ENCODE measurements at places on chromosomes 13 and 19.

DNA sequence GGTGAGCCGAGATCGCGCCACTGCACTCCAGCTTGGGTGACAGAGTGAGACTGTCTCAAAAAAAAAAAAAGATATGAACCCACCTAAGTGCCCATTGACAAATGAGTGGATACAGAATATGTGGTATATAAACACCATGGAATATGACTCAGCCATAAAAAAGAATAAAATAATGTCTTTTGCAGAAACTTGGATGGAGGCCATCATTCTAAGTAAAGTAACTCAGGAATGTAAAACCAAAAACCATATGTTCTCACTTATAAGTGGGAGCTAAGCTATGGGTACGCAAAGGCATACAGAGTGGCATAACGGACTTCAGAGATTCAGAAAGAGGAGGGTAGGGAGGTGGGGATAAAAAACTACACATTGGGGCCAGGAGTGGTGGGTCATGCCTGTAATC, 29.5 kb downstream of the PLA2G4C start:
- no peak for DNase-seq

GRCh38 chr13:37407156-37407555, 191.4 kb downstream of the POSTN start:
- no peak for DNase-seq

DNA sequence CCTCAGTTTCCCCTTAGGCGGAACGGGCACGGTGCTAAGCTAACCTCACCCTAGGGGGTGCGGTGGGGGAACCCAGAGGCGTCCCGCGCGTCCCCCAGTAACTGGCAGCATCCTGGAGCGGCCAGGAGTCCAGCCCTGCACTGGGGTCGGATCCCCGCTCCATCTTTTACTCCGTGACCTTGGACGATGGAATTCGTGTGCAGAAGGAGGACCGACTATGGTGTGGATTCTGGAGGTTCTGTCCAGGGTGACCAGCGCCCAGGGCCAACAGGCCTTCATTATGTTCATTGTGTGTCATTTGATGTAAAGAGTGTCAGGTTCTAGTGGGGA, 630 bp downstream of the SPPL2B start:
- DNase-seq, result no peak

GRCh38 chr19:24033963-24034342, 53.0 kb upstream of the ZNF254 start:
- peak; percentile 13 for DNase-seq

GRCh38 chr13:24396821-24397220, 87.4 kb downstream of the C1QTNF9 start:
- no peak for DNase-seq

GRCh38 chr19:12669270-12670158, 2.9 kb downstream of the WDR83 start:
- peak; percentile 65 for DNase-seq

- no peak for DNase-seq
Observed at GRCh38 chr13:83752141-83752540, 130.1 kb downstream of the SLITRK1 start.

DNA sequence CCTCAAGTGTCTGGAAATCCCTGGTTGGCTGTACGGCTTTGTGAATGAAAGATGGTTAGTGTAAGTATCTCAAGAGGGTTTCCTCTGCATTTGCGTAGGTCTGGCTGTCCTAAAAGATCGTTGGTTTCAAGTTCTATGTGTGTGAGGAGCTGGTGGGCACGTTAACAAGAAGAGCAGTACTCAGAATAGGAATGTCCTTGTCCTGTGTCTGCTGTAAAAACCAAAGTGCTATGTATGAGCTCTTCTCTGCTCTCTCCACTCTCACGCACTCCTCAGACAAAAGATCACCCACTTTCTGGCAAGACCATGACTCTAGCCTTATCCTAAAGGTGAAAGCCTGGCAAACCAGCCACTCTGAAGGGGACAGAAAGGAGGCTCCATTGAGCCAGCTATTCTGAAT, 39.1 kb downstream of the USP12 start:
- DNase-seq, result no peak

- no peak for DNase-seq
Observed at GRCh38 chr19:3474010-3474409, 6.3 kb downstream of the SMIM24 start.

GRCh38 chr13:22800526-22801401, 380.0 kb upstream of the SGCG start:
- no peak for DNase-seq

DNA sequence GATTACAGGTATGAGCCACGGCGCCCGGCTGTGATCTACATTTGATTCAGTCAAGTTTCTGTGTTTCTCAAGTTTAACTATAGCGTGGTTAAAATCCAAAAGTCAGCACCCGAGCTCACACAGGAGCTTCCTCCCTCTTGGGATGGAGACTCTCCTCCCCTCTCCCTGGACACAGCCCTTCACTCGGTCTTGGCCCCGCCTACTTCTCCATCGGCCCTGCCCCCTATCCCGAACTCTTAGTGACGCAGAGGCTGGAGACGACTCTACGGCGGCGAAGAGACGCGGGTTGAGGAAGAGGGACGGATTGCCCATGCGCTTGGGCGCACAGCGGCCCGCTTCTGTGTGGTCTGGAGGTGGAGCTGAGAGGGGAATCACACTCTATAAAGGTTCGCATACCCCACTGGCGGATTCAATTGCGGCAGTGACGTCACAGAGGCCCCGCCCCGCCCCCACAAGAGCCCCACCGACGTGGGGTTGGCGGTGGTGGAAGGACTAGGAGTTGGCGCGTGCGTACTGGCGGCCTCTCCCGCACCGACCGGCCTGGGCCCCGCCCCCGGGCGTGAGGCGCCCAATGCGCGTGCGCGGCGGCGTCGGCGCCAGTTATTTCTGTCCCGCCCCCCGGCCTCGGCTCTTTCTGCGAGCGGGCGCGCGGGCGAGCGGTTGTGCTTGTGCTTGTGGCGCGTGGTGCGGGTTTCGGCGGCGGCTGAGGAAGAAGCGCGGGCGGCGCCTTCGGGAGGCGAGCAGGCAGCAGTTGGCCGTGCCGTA, at the start of gene TRIM28:
Gene TRIM28 (plus strand): TSS at position 239 of the 765 bp plus-strand sequence. CDS start 694 bp downstream, outside the sequence.
- peak; percentile 100 for DNase-seq

DNA sequence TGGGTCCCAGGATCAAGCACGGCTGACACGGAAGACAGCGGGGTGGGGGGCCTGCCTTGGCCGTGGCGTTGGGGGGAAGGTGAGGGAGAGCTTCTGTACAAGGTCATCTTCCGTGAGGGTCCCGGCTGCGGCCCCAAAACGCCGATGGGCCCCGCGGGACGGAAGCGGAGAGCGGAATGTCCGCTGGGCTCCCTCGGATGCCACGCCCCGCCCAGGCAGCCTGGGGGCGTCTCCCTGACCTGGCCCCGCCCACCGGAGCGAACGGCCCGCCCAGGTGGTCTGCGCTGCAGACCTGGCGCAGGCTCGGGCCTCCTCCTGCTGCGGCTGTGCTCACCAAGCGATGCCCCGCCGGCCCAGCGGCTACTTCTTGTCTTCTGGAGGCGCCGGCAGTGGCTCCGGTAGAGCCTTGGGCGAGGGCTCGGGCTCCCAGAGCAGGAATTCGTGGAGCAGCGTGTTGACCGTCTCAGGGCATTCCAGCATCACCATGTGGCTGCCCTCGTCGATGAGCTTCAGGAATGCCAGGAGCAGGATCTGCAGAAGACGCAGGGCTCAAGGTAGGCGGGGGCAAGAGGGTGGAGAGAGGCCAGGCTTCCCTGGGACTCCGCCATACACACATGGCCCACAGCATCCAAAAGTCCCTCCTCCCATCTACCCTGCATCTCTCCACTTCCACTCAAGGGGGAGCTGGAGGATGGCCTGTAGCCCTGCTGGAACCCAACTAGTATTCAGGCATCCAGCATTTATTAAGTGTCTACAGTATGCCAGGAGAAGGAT, 10.7 kb downstream of the ABHD8 start:
- DNase-seq, result peak; percentile 74

- peak; percentile 39 for DNase-seq
Observed at GRCh38 chr13:110387451-110388107, 80.5 kb downstream of the COL4A2 start.

DNA sequence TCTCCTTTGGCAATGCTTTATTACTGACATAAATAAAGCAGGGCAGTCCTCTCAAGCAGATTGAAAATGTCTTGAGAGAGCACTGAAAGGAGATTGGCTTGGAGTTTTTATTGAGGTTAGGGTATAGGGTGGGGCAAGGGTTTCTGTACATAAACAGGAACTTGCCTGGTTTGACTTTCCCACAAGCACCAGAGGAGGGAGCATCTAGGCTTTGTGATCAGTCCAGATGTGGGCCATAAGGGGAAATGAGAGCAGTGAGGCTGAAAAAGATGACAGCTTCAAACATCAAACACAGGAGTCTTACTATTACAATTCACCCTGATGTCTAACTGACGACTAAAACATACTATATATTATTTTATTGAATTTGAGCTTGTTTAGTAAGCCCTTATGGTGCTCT, 260.9 kb downstream of the MTUS2 start:
- DNase-seq, result peak; percentile 47

- no peak for DNase-seq
Observed at GRCh38 chr19:1360818-1361461, 22.8 kb upstream of the NDUFS7 start.

GRCh38 chr19:39544226-39544903, 4.4 kb upstream of the EID2 start:
- DNase-seq, result no peak

GRCh38 chr19:52679598-52679997, 41.4 kb upstream of the ZNF83 start:
- DNase-seq, result no peak

- DNase-seq, result no peak
Observed at GRCh38 chr13:76741046-76741445, 145.2 kb downstream of the KCTD12 start.

DNA sequence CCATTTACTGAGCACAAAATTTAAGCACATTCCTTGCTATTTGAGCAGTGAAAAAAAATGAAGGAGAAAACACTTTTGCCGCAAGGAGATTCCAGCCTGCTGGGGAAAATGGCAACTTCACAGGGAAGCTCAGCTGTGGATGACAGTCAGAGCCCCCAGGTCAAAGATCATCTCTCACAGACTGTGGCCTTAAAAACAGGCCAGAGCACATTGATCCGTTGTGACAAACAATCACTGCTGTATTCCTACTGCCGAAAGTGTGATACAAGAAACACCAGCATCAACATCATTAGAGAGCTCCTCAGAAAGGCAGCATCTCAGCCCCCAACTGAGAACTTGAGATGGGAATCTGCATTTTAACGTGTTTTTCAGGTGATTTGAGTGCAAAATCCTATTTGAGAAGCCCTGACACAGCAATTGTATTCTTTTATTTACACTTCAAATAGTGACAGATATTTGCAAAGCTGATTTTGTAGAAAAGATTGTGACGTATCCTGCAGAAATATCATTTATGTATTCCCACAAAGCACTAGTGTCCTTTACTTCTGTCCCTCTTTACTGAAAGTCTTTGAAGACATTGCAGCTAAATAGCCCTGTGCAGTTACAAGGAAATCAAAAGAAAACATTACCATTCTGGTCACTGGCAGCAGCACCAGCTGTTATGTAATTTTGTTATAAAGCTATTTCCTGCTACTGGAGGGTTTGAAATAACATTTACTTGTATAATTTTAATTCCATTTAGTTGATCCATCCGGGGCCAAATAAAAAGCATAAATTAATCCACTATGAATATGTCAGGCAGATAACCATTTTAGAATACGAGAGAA, 652.0 kb downstream of the LIG4 start:
- no peak for DNase-seq

- no peak for DNase-seq
Observed at GRCh38 chr13:110266983-110267382, 40.0 kb downstream of the COL4A1 start.

- DNase-seq, result no peak
Observed at GRCh38 chr19:435707-436412, 25.0 kb downstream of the SHC2 start.

GRCh38 chr13:20249913-20250312, 17.8 kb upstream of the GJB6 start:
- DNase-seq, result no peak

DNA sequence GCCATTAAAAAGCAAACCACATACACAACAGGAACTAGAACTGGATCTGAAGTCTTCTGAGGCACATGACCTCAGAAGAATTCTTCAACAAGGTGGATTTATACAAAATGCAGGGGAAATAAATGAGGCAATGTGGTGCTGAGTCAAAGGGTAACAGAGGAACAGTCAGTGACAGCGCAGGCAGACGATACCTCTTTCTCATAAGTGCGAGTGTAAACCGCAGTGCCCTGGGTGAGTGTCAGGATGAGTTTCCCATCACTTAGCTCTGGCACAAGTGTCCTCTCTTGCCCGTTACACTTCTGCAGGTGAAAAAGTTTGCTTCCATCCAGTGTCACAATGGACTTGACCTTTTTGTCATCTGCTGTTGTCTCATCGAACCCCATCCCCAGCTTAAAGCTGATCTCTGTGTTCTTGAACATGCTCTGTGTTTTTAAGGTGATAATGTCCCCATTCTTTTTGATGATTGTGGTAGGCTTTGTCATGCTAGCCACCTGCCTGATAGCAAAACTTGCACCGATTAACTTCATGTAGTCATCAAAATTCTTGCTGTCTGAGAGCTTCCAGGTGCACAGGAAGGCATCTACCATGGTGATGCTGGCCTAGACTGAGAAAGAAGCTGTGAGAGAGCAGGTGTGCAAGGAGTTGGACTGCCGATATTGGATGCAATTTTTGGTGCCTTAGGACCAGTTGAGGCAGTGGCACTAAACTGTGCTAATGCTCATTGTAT, 97.3 kb downstream of the AKAP11 start:
- no peak for DNase-seq

DNA sequence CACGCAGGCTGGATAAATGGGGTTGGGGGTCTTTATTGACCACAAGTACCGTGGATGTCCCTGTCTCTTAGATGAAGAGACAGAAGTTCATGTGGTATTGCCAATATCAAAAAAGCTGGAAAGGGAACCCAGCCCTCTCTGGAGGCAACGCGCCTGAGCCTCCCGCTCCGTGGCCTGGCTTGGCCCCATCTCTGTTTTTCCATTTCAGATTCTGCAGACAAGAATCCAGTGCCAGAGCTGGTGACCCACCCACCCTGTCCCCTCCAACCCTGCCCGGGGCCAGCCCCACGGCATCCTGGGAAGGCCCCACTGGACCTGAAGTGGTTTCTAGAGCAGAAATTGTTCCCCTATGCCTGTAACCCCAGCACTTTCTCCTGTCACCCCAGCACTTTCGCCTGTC, 57.7 kb downstream of the PTPRS start:
- DNase-seq, result no peak

GRCh38 chr13:37869756-37870488, at the start of gene TRPC4:
Gene TRPC4, minus strand, starts transcription at chr13:37869772. Its CDS starts 86,439 bp downstream, at chr13:37783333.
- DNase-seq, result no peak
